ENCODE measurements at places on chromosomes 4 and X. TPM values are rescaled to one million over a fixed set of nuclear protein-coding genes. Genes with fewer than 3 reads are reported as not detected.

DNA sequence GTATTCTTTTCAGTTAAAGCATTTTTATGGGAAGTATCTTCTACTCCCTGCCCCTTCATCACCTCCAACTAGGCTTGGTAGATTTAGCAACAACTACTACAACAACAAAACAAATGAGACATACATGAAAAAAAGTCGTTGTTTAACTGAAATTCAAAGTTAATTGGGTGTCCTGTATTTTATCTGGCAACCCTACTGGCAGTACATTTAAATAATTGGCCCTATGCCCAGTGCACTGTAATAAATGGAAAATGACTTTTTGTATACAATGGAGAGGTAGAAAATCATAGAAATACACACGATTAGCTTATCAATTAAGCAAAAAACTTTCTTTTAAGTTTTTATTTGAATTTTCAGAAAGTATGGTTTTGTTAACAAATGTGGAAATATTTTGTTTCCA is 21.4 kb upstream of the CLGN start:
- no peak for DNase-seq

DNA sequence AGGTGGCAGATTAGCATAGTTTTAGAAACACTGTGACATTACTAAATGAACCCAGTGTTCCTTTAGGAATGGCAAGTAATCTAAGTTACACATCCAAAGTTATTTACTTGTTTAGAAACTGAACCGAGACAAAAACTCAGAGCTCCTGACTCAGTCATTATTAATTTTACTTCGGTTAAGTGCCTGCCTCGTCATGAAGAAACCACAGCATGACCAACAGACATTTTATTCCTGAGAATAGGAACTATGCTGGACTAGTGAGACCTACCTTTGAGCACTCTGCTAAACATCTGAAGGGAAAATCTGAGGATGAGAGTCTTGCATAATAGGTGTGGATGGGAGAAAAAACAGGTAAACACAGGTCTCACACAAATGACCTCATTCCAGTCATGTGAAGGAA is 2.5 kb downstream of the BEX1 start:
- DNase-seq: no peak

DNA sequence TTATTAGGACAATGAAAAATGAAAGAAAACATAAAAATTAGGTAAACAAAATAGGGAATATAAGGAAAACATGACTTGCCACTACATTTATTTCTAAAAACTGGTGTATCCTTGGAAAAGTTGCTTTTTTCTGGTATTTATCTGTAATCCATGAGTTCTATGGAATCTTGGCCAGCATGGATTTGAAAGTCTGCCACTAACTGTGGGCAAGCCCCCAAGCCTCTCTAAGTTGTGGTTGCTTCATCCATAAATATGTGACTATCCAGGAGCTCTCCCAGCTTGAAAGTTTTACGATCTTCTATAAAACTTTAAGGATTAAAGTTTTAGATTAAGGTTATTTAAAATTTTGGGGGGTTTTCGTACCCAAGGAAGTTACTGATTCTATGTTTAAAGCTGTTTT is 21.8 kb downstream of the RPS6KA3 start:
- DNase-seq: no peak

DNA sequence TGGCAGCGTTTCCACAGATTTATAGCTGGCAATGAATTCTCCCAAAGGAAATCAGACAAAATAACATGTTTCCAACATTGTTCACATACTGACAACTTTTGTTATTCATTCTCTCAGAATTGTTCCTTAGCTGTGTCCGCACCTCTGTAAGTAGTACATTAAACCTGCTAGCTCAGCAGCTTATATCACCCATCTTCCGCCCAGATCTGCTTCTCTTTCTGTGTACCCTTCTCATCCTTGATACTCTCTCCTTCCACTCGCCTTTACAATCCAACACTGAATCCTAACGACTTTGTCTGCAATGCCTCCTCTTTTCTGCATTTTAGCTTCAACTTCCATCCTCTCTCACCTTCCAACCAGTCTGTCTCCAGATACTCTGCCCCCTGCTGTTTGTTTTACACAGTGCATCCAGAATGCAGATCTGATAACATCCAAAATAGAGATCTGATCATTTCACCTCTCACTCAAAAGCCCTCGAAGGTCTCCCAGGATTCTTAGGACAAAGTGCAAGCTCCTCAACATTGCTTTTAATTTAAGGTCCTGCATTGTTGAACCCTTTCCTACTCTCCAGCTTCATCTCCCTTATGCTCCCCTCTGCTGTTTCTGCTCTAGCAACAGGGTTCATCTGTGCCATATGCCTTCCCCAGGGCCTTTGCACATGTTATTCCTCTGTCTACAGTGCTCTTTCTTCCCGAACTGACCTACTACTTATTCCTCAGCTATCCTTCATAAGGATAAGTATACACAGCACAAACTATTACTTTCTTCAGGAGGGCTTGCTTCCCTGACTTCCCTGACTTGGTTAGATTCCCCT is 67.3 kb upstream of the VBP1 start:
- no peak for DNase-seq

- no peak for DNase-seq
Measured at GRCh38 chrX:71541210-71542022, 8.5 kb downstream of the OGT start.

DNA sequence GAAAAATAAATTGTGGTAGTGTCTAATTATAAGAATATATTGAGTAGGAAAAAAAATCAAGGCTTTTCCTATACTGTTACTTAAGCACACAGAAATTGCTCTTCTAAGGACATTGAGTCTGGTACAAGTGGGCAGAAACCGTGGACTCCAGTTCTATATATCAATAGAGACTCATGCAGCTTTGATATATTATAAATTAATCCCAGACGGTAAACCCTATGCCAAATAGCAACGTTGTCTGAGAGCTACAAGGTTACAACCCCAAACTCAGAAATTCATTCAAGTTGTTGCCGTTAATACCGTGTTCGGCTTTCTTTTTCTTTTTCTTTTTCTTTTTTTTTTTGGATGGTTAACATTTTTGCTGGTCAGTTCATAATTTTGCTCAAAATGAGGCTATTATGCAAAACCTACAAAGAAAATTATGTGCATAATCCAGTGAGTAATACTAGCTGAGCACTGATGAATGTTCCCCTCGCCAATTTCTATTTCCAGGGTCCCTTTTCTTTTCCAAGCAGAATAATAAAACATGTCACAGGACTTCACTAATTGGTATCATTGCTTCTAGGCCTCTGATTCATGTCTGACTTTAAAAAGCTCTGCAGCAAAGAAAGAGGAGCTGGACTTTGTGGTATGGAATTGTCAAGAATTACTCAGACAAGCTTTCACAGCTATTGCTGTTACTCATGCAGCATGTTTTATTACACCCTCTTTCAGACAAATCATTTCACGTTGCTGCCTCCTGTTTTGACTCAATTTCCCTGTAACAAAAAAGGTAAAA is 737.7 kb downstream of the NLGN4X start:
- DNase-seq: no peak

MAB21L2 gene
- total RNA-seq: not detected

YIPF6 gene
- 41.3 TPM for total RNA-seq

ITGB1BP2 gene
- 8.9 TPM for total RNA-seq

- DNase-seq: no peak
Measured at GRCh38 chrX:47649781-47650163, 591 bp downstream of the ELK1 start.

GRCh38 chrX:154351183-154352011 is 23.0 kb downstream of the FLNA start:
- no peak for DNase-seq

PDGFRA gene
- total RNA-seq: 96.5 TPM

DNA sequence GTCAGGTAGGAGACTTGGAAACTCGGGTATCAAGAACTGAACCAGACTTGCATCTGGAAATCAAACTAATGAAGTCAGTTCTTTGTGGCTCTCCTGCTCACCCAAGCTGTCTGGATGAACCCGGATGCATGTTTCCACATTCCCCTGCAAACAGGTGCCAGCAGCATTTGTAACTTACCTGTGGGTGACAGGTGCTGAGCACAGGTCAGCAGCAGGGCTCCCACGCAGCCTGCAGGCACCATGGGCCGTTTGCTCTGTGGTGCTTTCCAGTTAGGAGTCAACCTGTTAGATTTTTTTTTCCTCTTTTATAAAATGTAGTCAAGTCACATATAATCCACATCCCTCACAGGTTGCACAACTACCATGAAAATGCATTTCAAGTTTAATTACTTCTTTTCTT is 385.6 kb upstream of the ADGRL3 start:
- no peak for DNase-seq

DNA sequence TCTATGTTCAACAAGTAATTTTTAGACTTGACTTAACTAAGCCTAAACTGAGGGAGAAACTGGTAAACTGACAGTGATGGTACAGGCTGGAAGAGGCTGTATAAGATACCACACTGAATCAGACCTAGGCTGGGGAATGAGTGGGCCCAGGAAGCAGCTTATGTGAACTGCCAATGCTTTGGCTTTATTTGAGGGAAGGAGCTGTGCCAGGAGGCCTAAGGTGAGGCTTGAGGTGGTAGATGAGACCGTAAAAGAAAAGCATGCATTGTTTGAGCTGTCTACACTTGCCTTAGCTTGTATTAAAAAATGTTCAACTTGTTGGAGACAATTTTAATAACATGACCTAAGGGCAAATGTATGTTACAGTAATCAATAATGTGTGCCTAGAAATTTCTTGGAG is 96.2 kb downstream of the RS1 start:
- no peak for DNase-seq

- no peak for DNase-seq
Measured at GRCh38 chr4:85824166-85824945, 349.4 kb downstream of the ARHGAP24 start.

DNA sequence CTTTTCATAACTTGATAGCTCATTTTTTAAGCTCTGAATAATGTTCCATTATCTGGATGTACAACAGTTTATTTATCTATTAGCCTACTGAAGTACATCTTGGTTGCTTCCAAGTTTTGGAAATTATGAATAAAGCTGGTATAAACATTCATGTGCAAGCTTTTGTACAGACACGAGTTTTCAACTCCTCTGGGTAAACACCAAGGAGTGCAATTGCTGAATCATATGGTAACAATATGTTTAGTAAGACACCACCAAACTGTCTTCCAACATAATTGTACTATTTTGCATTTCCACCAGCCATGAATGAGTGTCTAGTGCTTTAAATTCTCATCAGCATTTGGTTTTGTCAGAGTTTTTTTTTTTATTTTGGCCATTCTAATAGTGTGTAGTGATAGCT is 266.7 kb upstream of the ATOH1 start:
- DNase-seq: no peak

DNA sequence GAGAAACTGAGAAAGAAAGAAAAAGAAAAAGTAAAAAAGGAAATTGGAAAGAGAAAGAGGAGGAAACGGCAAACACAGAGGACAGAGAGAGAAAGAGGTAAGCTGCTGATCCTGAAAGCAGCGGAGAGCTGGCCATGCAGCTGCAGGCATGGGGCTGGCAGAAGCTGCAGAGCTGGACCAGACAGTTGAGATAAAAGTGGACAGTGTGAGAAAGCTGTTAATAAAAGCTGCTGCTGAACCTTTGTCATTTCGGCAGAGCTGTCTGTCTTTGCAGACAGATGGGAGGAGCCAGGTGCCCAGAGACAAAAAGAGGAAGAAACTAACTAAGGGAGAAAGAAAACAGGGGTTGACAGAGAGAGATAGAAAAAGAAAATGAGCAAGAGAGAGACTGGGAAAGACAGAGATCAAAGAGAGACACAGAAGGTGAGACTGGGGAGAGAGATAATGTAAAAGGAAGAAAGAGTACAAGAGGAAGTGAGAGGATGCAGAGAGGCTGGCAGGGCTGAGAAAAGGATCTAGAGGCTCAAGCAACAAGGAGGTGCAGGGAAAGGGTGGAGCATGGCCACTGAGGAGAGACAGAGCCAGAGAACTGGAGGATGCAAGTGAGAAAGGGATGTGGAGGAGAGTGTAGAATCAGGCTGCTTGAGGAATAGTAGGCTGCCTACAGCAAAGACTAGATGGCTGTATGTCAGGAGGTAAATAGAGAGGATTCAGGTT is 376.8 kb upstream of the FGF16 start:
- no peak for DNase-seq

SERPINA7 gene
- not detected for total RNA-seq

GRCh38 chr4:83082777-83083176 is 31.8 kb downstream of the PLAC8 start:
- DNase-seq: no peak

DNA sequence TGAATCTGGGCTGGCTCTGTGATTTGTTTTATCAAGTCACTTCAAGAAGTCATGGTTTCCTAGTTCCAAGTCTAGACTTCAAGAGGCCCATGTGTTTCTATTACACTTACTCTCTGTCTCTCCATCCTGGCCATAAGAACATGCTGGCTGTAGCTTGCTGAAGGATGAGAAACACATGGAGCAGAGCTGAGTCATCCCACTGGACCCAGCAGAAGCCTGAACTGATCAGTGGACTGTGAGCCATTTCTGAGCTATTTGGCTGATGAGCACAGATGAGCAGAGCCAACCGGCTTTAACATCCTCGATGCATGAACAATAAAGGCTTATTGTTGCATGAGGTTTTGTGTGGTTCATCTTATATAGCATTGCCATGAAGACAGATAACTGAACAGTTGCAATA is 290.6 kb upstream of the BOD1L1 start:
- no peak for DNase-seq

GRCh38 chr4:151674804-151675391 is 85.9 kb downstream of the GATB start:
- peak; percentile 76 for DNase-seq

DNA sequence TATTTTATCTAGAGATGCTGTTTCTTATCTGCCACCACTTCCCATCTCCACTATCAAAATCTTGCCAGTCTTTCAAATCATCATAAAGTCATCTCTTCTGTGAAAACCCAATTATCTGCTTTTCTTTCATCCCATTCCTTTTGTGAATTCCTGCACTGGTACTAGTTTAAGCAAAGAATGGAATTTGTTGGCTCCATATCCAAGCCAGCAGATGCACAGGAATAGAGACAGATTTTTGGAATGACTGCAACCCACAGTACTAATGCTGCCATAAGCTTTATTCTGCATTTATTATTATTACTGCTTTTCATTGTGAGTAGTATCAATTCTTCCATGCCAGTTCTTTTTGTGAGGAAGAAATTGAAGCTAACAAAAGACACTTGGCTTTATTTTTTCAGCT is 616.7 kb downstream of the RAPGEF2 start:
- no peak for DNase-seq

DNA sequence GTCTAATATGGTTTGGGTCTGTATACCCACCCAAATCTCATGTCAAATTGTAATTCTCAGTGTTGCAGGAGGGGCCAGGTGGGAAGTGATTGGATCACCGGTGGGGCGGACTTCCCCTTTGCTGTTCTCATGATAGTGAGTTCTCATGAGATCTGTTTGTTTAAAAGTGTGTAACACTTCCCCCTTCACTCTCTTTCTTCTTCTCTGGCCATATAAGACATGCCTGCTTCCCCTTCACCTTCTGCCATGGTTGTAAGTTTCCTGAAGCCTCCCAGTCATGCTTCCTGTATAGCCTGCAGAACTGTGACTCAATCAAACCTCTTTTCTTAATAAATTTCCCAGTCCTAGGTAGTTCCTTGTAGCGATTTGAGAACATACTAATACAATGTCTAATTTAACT is 19.7 kb upstream of the SCRG1 start:
- DNase-seq: no peak

GRCh38 chr4:84971319-84971932 is 4.9 kb upstream of the WDFY3 start:
- no peak for DNase-seq

All from ureter (tissue), 1 donor.